CD4-positive, alpha-beta memory T cell (primary cell): ENCODE measurements at places on chromosomes 12 and 14.

- no peak for DNase-seq
These were observed 71.2 kb downstream of the LGMN start for GRCh38 chr14:92677087-92677668.

DNA sequence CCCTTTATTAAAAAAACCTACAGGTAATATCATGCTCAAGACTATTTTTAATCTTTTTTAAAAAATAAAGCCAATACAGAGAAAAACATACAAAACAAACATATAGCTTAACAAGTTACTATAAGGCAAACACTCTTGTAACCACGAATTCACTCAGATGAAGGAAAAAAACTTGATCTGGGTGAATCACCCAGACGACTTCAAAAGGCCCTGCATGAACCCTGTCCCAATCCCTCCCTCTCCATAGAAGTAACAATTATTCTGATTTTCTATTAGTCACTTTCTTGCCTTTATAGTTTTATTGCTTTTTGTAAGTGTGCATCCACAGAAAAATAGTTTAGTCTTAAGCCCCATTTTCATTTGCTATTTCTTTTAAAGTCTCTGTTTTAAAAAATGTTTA, 72.6 kb downstream of the LRP6 start:
- no peak for DNase-seq

- no peak for DNase-seq
These were observed 90.7 kb downstream of the SINHCAF start for GRCh38 chr12:31234955-31235867.

- no peak for DNase-seq
These were observed 89.0 kb downstream of the PTPRR start for GRCh38 chr12:70831543-70831942.

GRCh38 chr12:40583743-40584142, 108.5 kb upstream of the CNTN1 start:
- DNase-seq, result no peak

DNA sequence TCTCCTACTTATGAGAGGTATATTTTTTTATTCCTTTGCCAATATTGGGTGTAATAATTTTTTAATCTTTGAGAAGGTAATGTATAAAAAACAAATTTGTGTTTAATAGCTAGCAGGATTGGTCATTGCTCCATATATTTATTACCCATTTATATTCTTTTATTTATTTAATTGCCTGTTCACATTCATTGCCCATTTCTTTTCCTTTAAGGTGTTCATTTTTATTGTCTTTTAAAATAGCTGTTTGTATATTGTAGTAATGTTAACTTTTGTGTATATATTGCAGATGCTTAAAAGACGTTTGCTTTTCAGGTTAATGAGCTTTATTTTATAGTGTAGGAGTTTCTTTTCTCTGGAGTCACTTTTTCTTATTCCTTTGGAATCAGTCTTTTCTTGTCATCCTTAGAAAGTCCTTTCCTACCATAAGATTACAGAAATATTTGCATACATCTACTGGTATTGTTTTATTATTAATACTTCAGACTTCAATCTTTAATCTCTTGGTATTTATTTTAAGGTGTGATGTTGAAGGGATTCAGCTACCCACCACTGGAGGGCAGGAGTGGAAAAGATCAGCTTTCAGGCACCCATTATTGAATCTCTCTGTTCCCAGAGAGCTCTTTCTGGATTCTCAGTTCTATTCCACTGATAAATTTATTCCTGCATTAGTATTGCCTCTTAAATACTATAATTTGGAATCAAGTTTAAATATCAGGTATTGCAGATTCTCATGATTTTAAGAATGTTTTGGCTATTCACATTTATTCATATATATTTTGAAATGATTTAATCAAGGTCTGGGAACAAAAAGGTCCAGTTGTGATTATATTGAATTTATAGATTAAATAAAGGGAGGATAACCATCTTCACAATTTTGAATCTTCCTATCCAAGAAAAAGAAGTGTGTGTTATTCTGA, 17.3 kb downstream of the PPM1A start:
- peak; percentile 31 for DNase-seq

DNA sequence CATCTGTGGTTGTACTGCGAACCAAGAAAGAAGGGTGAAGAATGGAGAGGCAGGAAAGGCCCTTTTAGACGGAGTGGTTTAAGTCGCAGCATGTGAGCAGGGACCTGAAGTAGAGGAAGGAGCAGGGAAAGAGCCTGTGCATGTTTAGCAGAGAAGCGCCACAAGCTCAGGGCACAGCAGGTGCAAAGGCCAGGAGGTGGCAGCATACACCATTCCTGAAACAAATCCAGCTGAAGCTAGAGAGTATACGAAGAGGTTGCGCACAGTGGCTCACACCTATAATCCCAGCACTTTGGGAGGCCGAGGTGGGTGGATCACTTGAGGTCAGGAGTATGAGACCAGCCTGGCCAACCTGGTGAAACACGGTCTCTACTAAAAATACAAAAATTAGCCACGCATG, 49.9 kb downstream of the HELB start:
- DNase-seq, result no peak

DNA sequence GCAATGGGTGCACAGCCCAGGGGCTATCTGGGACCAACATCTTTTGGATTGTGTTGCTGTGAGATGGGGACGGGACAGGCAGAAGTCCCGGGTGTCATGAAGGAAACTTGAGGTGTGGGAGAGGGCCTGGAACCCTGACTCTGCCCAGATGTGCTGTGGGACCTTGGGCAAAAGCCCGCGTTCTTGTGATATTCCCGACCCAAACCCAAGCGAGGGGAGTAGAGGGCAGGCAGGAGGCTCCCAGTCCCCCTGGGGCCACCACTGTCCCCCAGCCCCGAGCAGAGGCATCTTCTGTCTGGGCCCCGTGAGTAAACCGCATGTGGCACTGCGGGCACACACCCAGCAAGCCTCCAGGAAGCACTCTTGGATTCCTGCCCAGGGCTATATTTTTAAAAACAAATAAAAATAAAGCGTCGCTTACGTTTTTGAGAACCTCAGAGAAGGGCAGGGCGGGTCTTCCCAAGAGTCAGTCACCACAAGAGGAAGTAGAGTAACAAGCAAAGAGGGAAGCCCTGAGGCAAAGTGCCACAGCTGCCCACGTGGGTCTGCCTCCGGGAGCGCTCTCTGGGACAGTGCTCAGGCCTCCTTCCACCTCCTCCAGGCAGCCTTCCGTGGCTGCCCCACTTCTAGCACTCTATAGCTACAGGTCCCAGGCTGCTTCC, 39.5 kb downstream of the BEGAIN start:
- peak; percentile 79 for DNase-seq
